Ovary (tissue), 10 donors: ENCODE measurements at places on chromosomes 5 and 9. TPM values are rescaled to one million over a fixed set of nuclear protein-coding genes. Genes with fewer than 3 reads are reported as not detected.

DNA sequence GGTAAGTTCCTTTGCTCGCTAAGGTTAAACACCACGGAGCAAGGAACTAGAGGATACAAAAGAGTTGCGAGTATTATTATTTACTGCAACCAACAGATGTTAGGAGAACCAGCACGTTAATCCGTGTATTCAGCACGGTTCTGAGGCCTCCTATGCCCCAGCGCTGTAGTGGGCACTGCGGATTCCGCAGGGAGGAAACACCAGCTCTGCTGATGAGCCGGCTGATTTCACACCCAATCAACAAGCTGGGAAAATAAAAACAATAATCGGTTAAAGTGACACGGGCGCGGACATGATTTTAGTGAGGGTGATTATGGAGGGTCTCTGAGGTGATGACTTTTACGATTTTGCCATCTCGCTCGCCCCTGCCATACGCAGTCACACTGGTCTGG lies 702 bp upstream of the PRELID2 start:
- DNase-seq = peak; percentile 24
- no peaks in the 10 kb centered on the region for H3K36me3 ChIP-seq
- no peaks in the 10 kb centered on the region for H3K27me3 ChIP-seq
- no peak overlapping the region for H3K27ac ChIP-seq
- peak overlapping the region; percentile 79 for H3K4me3 ChIP-seq

DNA sequence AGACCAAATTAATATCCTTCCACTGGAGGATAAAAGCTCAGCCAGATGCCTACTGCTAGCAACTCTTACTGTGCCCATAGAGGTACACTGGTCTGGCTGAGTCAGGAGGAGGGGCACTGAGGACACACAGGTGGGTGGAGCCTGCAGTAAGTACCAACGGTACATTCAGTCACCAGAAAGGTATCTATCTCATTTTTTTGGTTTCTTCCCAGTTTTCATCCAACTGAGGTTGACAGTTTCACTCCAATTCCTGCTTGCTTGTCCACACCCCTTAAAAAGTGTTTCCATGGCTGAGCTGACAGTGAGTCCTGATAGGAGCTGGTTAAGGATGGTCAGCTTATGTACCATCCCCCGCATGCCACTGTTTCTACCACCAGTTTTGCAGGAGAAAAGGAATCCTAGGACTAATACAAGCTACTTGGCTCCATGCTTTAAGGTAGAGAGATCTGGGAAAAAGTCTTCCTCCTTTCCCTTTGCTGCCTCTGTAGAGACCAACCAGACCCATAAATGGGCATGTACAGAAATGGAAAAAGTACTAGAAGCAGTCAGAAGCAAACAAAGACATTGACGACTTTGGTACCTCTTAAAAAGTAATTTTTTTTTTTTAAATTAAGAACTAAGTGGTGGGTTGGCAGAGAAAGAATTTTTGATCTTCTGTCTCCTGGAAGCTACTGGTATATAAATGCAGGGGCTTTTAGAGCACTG lies 3.2 kb downstream of the ELL2 start:
- no peak overlapping the region for H3K27ac ChIP-seq
- no peak overlapping the region for H3K4me3 ChIP-seq
- peaks cover 13% of the 10 kb centered on the region for H3K4me1 ChIP-seq

- H3K4me3 ChIP-seq = no peak overlapping the region
- DNase-seq = no peak
- no peaks in the 10 kb centered on the region for H3K27me3 ChIP-seq
- no peaks in the 10 kb centered on the region for H3K4me1 ChIP-seq
- no peak overlapping the region for H3K27ac ChIP-seq
- no peaks in the 10 kb centered on the region for H3K36me3 ChIP-seq
These were observed 50.2 kb downstream of the MED10 start for GRCh38 chr5:6328173-6328572.

DNA sequence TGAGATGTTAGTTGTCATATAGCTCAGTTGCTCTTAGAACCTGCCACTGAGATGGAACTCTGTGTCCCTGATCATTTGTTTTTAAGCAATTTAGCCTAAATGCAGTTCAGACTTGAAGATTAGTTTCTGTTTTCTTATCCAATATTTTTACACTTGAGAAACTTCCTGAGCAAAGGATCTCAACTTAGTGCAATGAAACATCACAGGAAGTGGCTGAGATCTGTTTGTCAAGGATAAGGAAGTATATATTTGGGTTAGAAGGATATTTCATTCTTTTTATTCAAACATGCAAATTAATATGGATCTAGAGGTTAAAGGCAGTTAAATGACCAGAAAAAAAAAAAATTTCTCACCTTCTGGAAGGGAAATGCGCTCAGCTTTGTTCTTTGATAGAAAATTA lies 19.7 kb upstream of the F2R start:
- H3K27me3 ChIP-seq = no peaks in the 10 kb centered on the region
- no peak overlapping the region for H3K27ac ChIP-seq
- H3K36me3 ChIP-seq = no peaks in the 10 kb centered on the region
- no peak overlapping the region for H3K4me3 ChIP-seq
- no peaks in the 10 kb centered on the region for H3K4me1 ChIP-seq

DNA sequence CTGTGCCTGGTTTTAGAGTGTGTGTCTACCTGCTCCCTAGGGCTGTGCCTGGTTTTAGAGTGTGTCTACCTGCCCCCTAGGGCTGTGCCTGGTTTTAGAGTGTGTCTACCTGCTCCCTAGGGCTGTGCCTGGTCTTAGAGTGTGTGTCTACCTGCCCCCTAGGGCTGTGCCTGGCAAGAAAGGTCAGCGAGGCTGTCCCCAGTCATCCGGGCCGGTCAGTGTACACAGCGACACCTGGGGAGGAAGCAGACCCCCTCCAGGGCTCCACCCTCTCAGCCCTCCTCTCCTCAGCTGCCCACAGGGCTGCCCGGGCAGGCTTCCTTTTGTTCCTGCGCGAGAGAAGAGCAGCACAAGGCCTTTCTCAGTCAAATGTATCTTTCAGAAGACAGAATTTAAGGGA lies 4.1 kb downstream of the NRARP start:
- no peak for DNase-seq
- no peak overlapping the region for H3K4me3 ChIP-seq
- H3K4me1 ChIP-seq = peaks cover 9% of the 10 kb centered on the region
- peaks cover 8% of the 10 kb centered on the region for H3K27me3 ChIP-seq

DNA sequence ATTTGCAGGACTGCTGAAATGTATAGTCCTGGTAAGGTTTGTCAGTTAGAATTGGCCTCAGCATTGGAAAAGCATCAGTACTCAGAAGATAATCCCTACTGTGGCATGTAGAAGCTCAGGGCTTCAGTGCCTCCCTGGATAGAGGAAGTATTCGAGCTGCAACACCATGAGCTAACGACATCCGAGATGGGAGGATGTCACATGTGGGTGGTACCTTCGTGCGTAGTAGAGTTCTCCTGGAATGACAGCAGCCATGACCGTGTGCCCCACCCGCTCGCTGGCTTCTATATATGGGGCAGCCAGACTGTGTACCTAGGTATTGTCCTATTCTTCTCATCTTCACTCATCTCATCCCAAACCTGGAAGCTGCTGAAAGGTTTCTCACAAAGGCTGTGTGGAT lies 345.8 kb upstream of the KLF9 start:
- H3K4me1 ChIP-seq = peaks cover 1% of the 10 kb centered on the region
- H3K36me3 ChIP-seq = no peaks in the 10 kb centered on the region
- no peak overlapping the region for H3K4me3 ChIP-seq
- no peak overlapping the region for H3K27ac ChIP-seq
- no peak for DNase-seq

DNA sequence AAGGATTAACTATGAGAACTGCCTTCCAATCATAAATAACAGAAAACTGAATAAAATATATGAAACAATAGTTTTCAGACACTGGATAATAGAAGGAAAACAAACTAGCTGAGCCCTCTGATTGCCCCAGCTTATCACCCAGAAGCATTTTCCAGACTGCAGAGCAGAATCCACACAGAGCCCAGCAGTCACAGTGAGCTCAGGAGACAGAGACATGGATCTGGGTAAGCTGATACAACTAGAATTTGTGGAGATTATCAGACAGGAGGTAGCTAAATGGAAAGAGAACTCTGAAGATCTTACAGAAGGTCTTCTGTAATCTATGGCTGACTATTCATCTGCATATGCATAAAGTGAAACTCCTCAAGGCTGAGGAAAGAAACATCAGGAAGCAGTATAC lies 128.8 kb downstream of the NR2F1-AS1 start:
- no peak for DNase-seq
- no peak overlapping the region for H3K4me3 ChIP-seq
- no peaks in the 10 kb centered on the region for H3K27me3 ChIP-seq

- H3K4me1 ChIP-seq = no peaks in the 10 kb centered on the region
- no peaks in the 10 kb centered on the region for H3K27me3 ChIP-seq
- no peaks in the 10 kb centered on the region for H3K36me3 ChIP-seq
- no peak overlapping the region for H3K27ac ChIP-seq
These were observed 9.9 kb upstream of the PLEKHG4B start for GRCh38 chr5:82097-82496.

GRCh38 chr9:75000835-75001234 lies 27.3 kb downstream of the CARNMT1 start:
- no peaks in the 10 kb centered on the region for H3K36me3 ChIP-seq
- no peaks in the 10 kb centered on the region for H3K27me3 ChIP-seq
- no peak for DNase-seq
- no peak overlapping the region for H3K4me3 ChIP-seq
- H3K27ac ChIP-seq = no peak overlapping the region

GRCh38 chr5:66542711-66543110 lies 53.5 kb upstream of the MAST4 start:
- no peak for DNase-seq
- H3K27me3 ChIP-seq = no peaks in the 10 kb centered on the region
- no peaks in the 10 kb centered on the region for H3K36me3 ChIP-seq

- no peaks in the 10 kb centered on the region for H3K27me3 ChIP-seq
- DNase-seq = no peak
- peaks cover 3% of the 10 kb centered on the region for H3K4me1 ChIP-seq
- H3K4me3 ChIP-seq = no peak overlapping the region
These were observed 10.6 kb upstream of the PWWP2A start for GRCh38 chr5:160129841-160130240.

GRCh38 chr5:149345892-149346222 lies 558 bp downstream of the GRPEL2 start:
- H3K27ac ChIP-seq = no peak overlapping the region
- peaks cover 5% of the 10 kb centered on the region for H3K4me1 ChIP-seq
- no peaks in the 10 kb centered on the region for H3K27me3 ChIP-seq
- H3K4me3 ChIP-seq = peak overlapping the region; percentile 42
- H3K36me3 ChIP-seq = no peaks in the 10 kb centered on the region

- no peak overlapping the region for H3K27ac ChIP-seq
- H3K4me3 ChIP-seq = no peak overlapping the region
- H3K4me1 ChIP-seq = no peaks in the 10 kb centered on the region
- H3K27me3 ChIP-seq = no peaks in the 10 kb centered on the region
These were observed 6.6 kb upstream of the IFNB1 start for GRCh38 chr9:21084242-21084850.

DNA sequence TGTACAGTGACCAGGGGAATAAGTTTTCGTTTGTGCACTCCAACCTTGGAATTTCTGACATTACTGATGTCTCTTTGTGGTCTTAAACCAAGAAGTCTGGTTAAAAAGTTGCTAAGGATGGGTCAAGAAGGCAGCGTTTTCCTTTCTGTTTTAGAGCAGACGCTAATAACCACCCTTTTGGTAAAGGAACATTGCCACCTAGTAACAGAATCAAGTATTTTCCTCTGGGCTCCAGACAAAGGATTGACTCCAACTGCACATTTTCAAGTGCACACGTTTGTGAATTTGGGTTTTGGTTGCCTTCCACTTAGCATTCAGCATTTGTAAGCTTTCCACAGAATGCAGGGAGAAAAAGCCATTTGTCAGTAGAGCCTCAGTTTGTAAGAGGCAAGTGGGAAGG lies 22.2 kb upstream of the CEP78 start:
- H3K4me1 ChIP-seq = no peaks in the 10 kb centered on the region
- no peak for DNase-seq
- no peaks in the 10 kb centered on the region for H3K27me3 ChIP-seq
- H3K27ac ChIP-seq = no peak overlapping the region
- H3K36me3 ChIP-seq = no peaks in the 10 kb centered on the region

DNA sequence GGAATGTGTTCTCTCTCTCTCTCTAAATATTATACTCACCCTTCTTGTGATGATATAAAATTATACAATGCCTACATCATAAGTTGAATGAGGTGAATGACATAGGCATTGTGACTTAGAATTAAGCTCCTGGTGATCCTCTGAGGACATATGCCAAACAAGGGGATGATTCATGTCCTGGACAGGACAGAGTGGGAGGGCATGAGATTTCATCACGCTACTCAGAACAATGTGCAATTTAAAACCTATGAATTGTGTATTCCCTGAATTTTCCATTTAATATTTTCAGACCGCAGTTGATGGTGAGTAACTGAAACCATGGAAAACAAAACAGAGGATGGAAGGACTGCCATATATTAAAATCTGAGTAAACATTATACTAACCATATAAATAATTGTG lies 782.2 kb upstream of the NUDT12 start:
- DNase-seq = no peak
- H3K4me1 ChIP-seq = no peaks in the 10 kb centered on the region
- H3K4me3 ChIP-seq = no peak overlapping the region
- H3K27ac ChIP-seq = no peak overlapping the region
- H3K27me3 ChIP-seq = no peaks in the 10 kb centered on the region

- peak; percentile 66 for DNase-seq
- H3K27ac ChIP-seq = peak overlapping the region; percentile 94
- no peaks in the 10 kb centered on the region for H3K36me3 ChIP-seq
- no peaks in the 10 kb centered on the region for H3K27me3 ChIP-seq
- H3K4me3 ChIP-seq = peak overlapping the region; percentile 68
These were observed 836 bp downstream of the PCSK5 start for GRCh38 chr9:75891277-75891741.

DNA sequence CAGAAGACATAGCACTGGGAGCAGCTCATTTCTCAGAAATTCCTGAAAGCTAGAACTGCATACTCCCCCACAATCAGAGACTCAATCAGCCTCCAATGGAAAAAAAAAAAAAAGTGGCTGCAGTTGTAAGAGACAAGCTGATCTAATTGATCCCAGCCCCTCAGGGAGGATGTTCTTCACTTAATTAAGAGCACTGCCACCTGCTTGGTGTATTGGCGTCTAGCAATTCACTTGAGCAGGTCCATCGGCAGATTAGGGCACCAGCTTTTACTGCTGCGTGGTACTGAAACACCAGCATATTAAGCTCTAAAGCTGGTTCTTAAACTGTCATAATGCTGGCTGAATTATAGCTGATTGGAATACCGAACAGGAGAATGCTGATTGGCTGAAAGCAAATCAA lies 1890.1 kb upstream of the WWC1 start:
- no peaks in the 10 kb centered on the region for H3K4me1 ChIP-seq
- no peak overlapping the region for H3K4me3 ChIP-seq
- DNase-seq = no peak
- no peak overlapping the region for H3K27ac ChIP-seq
- no peaks in the 10 kb centered on the region for H3K27me3 ChIP-seq
- no peaks in the 10 kb centered on the region for H3K36me3 ChIP-seq

GRCh38 chr5:177490311-177490991 lies 7.0 kb downstream of the PDLIM7 start:
- no peaks in the 10 kb centered on the region for H3K27me3 ChIP-seq
- no peak overlapping the region for H3K4me3 ChIP-seq
- H3K27ac ChIP-seq = no peak overlapping the region
- no peak for DNase-seq
- peaks cover 8% of the 10 kb centered on the region for H3K4me1 ChIP-seq

- no peaks in the 10 kb centered on the region for H3K27me3 ChIP-seq
- H3K27ac ChIP-seq = no peak overlapping the region
- H3K4me3 ChIP-seq = no peak overlapping the region
- no peaks in the 10 kb centered on the region for H3K36me3 ChIP-seq
- no peak for DNase-seq
These were observed 27.7 kb upstream of the PAX5 start for GRCh38 chr9:37061768-37062167.

The GBGT1 gene
- total RNA-seq = 43.3 TPM

The GADD45G gene
- 63.2 TPM for total RNA-seq

The EMB gene
- 4.2 TPM for total RNA-seq

The DOCK8 gene
- total RNA-seq = 9.8 TPM

The FGF18 gene
- total RNA-seq = not detected

The NFIB gene
- 111 TPM for total RNA-seq

The WWC1 gene
- 2.0 TPM for total RNA-seq

The HACD4 gene
- total RNA-seq = 3.2 TPM

The CCL21 gene
- total RNA-seq = 1.5 TPM

The FAM169A gene
- total RNA-seq = 13.3 TPM
